ENCODE measurements at places on chromosomes 16 and 17. TPM values are rescaled to one million over a fixed set of nuclear protein-coding genes. Genes with fewer than 3 reads are reported as not detected.
A peak's percentile ranks its signal among the peaks of the same experiment; 100 is the strongest.

Gene NXPH3
- 0.46 TPM for total RNA-seq

Gene CCDC92B
- total RNA-seq: not detected

Gene JMJD8
- total RNA-seq: 87.1 TPM

Gene TERB1
- 0.28 TPM for total RNA-seq

Gene SLFN14
- not detected for total RNA-seq

Gene NKD1
- total RNA-seq: 0.57 TPM

GRCh38 chr16:12086822-12087221 is 110.3 kb downstream of the SNX29 start:
- no peak for DNase-seq

- DNase-seq: no peak
Observed at GRCh38 chr16:46612121-46612520, 9.1 kb downstream of the SHCBP1 start.

DNA sequence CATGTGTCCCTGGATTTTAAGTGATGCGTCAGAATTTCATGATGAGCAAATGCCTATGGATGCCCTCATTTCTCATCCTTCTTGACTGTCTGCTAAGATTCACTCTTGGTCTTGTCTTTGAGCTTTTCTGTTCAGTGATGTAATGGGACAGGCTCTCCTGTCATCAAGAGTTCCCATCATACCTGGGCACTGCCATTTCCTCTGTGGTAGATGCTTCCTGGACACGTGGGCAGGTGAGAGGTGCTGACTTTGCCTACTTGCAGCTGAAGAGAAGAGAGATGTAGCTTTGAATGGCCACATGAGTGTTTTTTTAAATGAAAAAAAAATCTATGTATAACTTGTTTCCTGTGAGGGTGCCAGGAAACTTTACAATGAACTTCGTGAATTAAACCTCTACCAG is 557.7 kb downstream of the MAF start:
- DNase-seq: no peak

DNA sequence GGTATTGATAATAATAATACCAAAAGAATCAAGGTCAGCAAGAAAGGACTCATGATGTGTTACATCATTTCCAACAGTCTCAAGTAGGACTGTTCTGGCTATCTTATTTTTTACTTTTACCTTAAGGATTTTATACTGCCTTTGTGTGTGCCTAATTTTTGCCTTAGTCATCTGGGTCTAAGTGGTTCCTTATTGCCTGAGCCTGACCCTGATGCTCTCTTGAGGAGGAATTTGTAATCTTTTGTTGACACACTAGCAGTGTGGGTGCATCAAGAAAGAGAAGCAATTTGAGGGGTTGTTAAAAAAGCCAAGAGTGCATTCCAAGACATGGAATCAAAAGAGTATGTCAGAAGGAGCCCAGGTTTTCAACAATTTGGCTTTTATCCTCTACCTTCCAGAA is 59.3 kb downstream of the TMEM100 start:
- no peak for DNase-seq

DNA sequence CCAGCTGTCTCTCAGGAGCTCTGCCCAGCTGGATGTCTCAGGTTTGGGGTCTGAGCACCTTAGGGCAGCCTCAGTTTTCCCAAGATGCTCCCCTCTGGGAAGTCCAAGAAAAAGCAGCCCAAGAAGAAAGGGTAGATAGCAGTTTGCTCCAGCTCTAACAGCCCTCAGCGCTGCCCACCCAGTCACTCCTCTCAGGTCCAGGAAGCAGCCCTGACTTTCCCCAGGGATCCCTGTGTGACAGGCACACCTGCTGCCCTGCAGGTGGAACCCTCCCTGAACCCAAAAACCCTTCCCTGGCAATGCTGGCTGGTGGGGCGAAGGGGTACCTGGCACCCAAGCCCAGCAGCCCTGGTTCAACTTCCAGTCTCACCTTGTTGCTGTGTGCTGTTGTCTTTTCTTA is 48.1 kb downstream of the BEAN1 start:
- DNase-seq: no peak

GRCh38 chr17:47220531-47220999 is 11.4 kb downstream of the MYL4 start:
- no peak for DNase-seq

DNA sequence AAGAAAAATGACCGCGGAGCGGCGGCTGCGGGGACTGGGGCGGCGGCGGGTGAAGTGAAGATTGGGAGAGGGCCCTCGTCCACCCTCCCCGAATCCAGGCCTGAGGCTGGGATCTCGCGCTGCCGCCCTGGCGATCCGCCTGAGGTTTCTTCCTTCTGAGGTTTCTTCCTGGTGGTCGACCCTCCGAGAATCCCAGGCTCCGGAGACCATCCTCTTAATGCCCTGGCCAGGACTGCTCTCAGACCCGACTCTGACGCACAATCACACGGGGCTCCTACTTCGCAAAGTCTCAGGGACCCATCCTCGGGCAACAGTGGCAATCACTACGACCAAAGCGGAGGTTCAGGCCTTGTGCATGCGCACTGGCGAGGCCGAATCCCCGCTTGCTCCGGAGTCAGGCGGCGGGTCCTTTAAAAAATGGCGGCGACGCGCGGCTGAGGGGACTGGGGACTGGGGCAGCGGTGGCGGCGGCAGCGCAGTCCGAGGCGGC is 18.0 kb upstream of the KCNJ18 start:
- DNase-seq: no peak

- no peak for DNase-seq
Observed at GRCh38 chr16:12794486-12795387, 8.9 kb downstream of the CPPED1 start.

DNA sequence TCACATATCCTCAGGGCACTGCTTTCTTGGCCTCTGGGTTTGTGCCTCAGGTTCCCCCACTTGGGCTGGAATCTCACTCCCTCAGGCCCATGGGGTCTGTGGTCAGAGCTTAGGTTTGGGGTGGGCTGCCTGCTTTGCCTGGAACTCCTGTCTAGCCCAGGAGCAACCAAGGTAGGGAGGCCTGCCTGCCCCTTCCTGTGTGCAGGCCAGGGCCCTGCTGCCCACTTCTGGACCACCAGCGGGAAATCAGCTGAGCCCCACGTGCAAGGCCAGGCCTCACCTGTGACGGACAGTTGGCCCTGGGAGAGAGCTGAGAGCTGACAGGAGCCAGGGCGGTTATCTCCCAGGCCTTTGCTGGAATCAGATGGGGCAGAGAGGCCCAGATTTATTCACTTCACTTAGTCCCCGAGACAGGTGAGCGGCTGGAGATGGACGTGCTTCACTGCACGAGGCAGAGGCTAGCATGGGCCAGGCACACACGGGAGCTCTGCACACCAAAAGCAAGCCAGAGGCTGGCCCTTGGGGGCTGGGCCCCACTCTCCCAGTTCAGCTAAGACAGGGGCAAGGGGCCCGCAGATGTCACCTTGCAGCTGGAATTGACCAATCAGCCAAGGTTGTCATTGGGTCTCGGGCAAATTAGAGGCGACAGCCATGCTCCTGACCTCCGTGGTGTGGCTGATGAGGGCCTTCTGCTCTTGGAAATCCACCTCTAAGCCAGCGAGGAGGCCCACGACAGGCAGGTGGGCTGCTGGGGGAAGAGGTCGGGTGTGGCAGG is 49.9 kb upstream of the DOC2B start:
- DNase-seq: no peak

GRCh38 chr16:88628512-88628974 is 9.8 kb upstream of the IL17C start:
- DNase-seq: peak; percentile 43

DNA sequence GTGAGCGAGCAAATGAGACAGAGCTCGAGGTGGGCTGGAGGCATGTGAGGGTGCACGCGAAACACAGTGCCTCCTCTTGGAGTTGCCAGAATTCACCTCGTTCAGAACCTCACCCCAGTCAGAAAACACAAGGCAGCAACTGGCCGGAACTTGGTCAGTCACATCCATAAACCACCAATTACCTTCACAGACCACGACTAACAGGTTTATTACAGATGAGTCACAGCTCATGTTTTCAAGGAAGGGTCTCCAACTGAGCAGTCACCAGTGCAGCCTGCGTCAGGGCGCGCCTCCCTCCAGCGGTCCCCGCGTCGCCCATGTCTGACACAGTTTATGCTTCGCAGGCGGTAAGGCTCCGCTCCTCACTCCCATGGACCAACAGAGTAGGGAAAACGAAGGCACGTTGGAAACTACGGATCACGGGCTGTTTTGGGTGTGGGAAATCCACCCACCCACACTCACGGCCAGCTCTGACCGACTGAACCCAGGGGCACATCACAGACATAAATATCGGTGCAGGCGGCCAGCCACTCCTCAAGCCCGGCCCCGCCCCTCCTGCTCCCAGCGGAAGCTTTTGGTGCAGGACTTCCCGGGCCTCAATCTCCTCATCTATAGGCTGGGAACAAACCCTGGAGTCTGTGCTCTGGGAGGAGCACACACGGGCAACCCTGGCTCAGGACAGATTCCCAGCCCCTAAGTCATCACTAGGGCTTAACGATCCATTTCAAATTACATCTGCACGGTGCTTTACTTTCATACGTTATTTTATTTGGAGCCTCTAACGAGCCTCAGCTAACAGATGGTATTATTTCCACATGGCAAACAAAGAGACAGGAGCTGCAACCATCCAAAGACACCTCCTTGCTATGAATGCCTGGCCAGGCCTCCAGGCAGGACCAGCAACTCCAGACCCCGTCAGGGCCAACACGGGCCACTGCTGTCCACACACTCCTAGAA is 126.3 kb downstream of the ZNF778 start:
- no peak for DNase-seq

- DNase-seq: peak; percentile 87
Observed at GRCh38 chr16:947255-947921, 23.4 kb downstream of the LMF1 start.

DNA sequence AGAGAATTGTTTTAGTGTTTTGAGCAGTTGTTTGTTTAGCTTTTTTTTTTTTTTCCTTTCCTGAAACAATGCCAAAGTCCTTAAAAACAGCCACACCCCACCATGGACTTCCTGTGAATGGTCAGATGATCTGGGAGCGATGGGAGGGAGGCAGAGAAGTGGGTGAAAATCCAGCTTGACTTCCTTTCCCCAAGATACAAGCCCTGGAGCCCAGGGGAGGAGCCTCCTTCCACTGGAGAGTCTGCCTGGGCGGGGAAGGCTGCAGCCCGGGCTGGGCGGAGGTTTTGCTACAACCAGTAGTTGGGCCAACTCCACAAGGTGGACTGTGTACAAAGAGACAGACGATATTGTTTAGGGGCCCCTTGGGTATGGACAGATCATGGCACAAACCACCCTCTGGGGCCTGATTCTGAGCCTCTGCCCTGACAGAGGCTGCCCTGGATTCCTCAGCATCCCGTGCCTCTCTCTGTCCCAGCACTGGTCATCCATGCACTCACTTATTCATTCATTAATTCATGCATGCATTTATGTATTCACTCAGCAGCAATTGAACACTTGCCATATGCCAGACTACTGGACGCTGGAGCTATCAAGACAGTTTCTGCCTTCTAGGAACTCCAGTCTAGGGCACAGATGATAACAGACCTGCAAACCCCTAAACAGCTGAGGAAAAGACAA is 29.8 kb downstream of the WSB1 start:
- no peak for DNase-seq

DNA sequence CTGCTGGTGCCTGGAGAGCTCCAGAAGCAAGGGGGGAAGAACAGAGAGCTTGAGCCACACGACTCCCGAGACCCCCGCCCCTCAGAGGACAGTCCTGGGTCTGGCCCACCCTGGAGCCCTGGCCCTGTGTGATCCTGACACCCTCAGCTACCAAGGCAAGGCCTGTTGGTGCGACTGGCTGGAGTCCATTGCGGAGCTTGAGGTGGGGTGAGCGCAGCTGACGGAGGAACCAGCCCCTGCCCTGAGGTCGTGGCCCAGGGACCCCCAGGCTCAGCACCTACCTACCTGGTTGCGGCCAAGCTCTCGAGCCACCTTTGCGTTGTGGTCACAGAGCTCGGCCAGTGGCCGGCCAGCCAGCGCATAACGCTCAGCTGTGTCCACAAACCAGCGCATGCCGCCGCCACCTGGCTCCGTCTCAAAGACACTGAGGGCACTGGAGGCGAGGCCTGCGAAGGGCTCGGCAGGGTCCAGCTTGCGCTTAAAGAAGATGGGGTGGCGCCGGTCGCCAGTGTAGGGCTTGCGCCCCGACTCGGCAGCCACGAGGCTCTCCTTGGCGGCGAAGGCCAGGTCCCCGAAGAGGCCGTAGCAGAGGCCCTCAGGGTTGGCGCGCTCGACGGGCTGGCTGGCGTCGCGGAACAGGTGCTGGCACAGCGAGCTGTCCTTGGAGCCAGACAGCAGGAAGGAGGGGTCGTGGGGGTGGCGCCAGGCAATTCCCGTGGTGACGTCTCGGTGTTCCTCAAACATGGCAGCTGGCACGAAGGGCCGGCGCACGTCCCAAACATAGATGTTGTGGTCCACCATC is 2.5 kb upstream of the JMJD8 start:
- DNase-seq: no peak

- peak; percentile 51 for DNase-seq
Observed at GRCh38 chr16:74667255-74667700, 601 bp upstream of the RFWD3 start.

DNA sequence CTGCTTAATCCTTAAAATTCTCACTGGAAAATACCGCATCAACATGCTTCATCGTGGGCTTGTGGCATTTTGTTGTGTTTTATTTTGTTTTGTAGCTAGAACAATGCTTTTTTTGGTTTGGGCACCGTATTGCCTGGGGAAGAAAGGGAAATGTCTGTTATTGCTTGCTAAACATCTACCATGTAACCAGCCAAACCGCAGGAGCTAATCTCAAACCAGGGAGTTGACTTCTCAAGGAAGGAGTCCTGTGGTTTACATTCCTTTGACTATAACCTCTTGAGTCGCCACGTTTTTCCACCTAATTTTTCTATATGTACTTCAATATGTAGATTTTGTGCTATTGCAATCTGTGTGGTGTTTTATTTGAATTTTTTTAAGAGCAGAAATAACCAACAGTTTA is 593.5 kb upstream of the SOX9 start:
- no peak for DNase-seq

- DNase-seq: no peak
Observed at GRCh38 chr17:38569701-38570512, 35.8 kb downstream of the SRCIN1 start.
